ENCODE measurements at places on chromosomes 7 and 10. TPM values are rescaled to one million over a fixed set of nuclear protein-coding genes. Genes with fewer than 3 reads are reported as not detected.
A peak's percentile ranks its signal among the peaks of the same experiment; 100 is the strongest.

PRKCQ gene
- 7.1 TPM for total RNA-seq

TMEM236 gene
- 0.06 TPM for total RNA-seq

EBF3 gene
- 3.4 TPM for total RNA-seq

BCCIP gene
- total RNA-seq = 116 TPM

CYP3A5 gene
- total RNA-seq = 0.57 TPM

PRSS2 gene
- total RNA-seq = not detected

LEP gene
- total RNA-seq = not detected

TBXAS1 gene
- 6.3 TPM for total RNA-seq

CRYGN gene
- 0.17 TPM for total RNA-seq

ZNF485 gene
- total RNA-seq = 2.8 TPM

ATOH7 gene
- not detected for total RNA-seq

GRCh38 chr7:151272405-151272804, 23.9 kb upstream of the SMARCD3 start:
- no peak for DNase-seq

GRCh38 chr7:74622228-74622749, 35.2 kb upstream of the GTF2I start:
- no peak for DNase-seq

- DNase-seq = no peak
These were observed 64.6 kb downstream of the FAM185A start for GRCh38 chr7:102813191-102814024.

- DNase-seq = peak; percentile 31
These were observed 55.6 kb downstream of the CRTAC1 start for GRCh38 chr10:97974526-97975525.

GRCh38 chr10:35224045-35224740, 97.5 kb downstream of the CREM start:
- DNase-seq = no peak

GRCh38 chr10:16441173-16441840, 4.5 kb downstream of the PTER start:
- peak; percentile 6 for DNase-seq

DNA sequence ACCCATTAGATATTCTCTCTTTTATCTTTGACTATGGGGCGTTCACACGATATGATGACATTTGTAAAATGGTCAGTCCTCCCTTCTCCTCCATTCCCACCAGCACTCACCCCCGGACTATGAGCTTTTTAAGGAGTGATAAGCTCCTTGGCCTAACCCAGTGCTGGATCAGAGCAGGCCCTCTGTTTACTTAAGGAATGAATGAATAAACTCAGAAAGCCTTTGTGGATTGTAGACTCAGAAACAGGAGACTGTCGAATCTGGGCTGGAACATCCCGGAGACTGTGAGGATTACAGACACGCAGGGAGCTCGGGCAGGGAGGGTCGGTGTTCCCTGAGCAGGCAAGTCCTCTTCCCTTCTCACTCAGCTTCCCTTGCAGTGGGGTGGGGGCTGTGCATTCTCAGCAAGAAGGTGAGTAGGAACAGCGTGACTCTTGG, 6.8 kb upstream of the ZCCHC24 start:
- DNase-seq = no peak

GRCh38 chr7:6202117-6202516, 70.3 kb downstream of the CYTH3 start:
- DNase-seq = no peak

DNA sequence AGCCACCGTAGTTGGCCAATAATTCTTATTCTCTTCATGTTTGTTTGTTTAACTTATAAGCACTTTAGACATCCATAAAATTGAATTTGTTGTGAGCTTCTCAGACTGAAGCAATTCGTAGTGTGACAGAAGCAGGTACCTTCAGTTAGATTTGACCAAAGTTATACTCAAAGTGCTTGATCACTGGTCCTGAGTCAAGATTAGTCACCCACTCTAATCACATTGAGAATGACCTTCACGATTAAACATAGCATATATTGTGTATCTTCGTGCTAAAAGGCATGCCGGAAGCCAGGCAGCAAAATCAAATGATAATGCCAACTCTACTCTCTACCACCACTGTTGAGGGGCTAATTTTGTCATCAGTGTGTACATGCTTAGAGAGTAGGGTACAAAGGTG, 763.7 kb upstream of the MBL2 start:
- no peak for DNase-seq

GRCh38 chr7:132210821-132211220, 365.4 kb downstream of the PLXNA4 start:
- no peak for DNase-seq

GRCh38 chr7:108648989-108649388, 79.3 kb downstream of the DNAJB9 start:
- DNase-seq = no peak

GRCh38 chr10:17203416-17203815, 1.9 kb upstream of the TRDMT1 start:
- DNase-seq = no peak

Measured in Daoy (cell line).